ENCODE measurements at places on chromosomes 16 and 17.

GRCh38 chr16:78866521-78866920 lies 734.0 kb downstream of the MAF start:
- H3K27me3 ChIP-seq, result no peaks in the 10 kb centered on the region
- DNase-seq, result no peak
- peaks cover 5% of the 10 kb centered on the region for H3K4me1 ChIP-seq
- H3K4me3 ChIP-seq, result no peak overlapping the region
- no peaks in the 10 kb centered on the region for H3K36me3 ChIP-seq

DNA sequence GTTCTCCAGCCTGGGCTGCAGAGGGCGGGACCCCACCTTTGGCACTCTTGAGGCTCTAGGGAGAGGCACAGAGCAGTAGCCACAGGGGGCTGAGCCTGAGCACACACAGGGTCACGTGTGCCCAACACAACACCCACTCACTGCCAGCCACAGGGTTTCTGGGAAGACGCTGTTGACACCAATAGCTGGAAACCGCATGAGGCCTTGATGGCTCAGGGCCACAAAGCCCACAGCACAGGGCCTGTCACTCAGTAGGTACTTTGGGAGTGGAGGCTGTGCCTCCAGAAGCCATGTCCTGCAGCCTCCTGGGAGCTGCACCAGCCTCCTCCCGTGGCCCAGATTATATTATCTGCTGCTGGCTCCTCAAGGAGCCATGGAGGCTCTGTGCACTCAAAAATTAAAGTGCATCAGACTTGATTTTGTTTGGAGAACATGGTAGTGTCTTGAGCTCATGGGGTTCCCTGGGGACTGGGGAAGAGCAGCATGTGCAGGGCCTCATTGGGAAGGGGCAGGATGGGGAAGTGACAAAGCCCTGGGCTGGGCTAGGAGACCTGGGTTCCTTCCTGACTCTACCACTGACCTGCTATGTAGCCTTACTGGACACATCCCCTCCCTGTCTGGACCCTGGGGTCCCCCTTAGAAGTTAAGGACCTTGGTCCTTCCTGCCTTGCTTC lies 12.5 kb upstream of the SREBF1 start:
- no peaks in the 10 kb centered on the region for H3K27me3 ChIP-seq
- no peaks in the 10 kb centered on the region for H3K36me3 ChIP-seq
- peak overlapping the region; percentile 85 for H3K27ac ChIP-seq
- no peak for DNase-seq
- no peak overlapping the region for H3K4me3 ChIP-seq

DNA sequence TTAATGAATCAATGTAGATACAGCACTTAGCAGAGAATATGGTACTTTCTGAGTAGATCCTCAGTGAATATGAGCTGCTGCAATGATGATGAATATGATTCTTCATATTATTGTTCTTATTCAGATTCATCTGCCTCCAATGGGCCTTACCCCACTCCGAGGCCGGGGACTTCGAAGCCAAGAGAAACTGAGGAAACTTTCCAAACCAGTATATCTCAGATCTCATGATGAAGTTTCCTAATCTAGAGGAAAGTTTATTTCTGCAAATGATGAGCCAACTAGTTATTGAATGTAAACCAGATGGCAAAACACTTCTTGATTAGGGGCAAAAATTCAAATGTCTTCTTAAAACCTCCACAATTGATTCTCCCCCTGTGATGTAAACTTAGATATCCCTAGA lies 23.3 kb downstream of the LYRM1 start:
- no peak for DNase-seq
- no peaks in the 10 kb centered on the region for H3K27me3 ChIP-seq
- no peak overlapping the region for H3K27ac ChIP-seq
- no peak overlapping the region for H3K4me3 ChIP-seq
- H3K36me3 ChIP-seq, result peaks cover 12% of the 10 kb centered on the region

- H3K4me3 ChIP-seq, result no peak overlapping the region
- peaks cover 94% of the 10 kb centered on the region for H3K4me1 ChIP-seq
- DNase-seq, result no peak
- no peaks in the 10 kb centered on the region for H3K36me3 ChIP-seq
- no peaks in the 10 kb centered on the region for H3K27me3 ChIP-seq
Measured at GRCh38 chr16:3819746-3820724, 60.5 kb downstream of the CREBBP start.

DNA sequence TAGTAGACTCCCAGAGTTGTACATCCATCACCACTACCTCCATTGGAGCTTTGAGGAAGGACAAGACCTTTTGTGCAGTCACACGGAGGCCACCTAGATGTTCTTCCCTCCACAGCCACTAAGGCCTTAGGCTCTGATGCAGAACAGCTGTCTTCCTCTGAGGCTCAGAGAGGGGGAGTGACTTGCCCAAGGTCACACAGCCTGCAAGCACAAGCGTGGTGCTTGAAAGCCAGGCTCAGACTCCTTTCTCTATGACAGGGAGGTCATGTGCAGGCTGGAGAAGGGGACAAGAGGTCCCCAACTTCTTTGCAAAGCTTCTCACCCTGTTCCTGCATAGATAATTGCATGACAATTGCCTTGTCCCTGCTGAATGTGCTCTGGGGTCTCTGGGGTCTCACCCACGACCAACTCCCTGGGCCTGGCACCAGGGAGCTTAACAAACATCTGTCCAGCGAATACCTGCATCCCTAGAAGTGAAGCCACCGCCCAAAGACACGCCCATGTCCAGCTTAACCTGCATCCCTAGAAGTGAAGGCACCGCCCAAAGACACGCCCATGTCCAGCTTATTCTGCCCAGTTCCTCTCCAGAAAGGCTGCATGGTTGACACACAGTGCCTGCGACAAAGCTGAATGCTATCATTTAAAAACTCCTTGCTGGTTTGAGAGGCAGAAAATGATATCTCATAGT lies 12.7 kb downstream of the SCGB1C2 start:
- DNase-seq, result no peak
- H3K4me3 ChIP-seq, result no peak overlapping the region
- H3K36me3 ChIP-seq, result no peaks in the 10 kb centered on the region

GRCh38 chr16:8990445-8990844 lies 26.7 kb upstream of the USP7 start:
- H3K36me3 ChIP-seq, result no peaks in the 10 kb centered on the region
- no peaks in the 10 kb centered on the region for H3K27me3 ChIP-seq
- no peak overlapping the region for H3K27ac ChIP-seq
- no peak for DNase-seq
- H3K4me3 ChIP-seq, result no peak overlapping the region

- no peak overlapping the region for H3K27ac ChIP-seq
- no peaks in the 10 kb centered on the region for H3K4me1 ChIP-seq
- DNase-seq, result no peak
- H3K4me3 ChIP-seq, result no peak overlapping the region
Measured at GRCh38 chr17:36743130-36743529, 141.7 kb downstream of the MRM1 start.

DNA sequence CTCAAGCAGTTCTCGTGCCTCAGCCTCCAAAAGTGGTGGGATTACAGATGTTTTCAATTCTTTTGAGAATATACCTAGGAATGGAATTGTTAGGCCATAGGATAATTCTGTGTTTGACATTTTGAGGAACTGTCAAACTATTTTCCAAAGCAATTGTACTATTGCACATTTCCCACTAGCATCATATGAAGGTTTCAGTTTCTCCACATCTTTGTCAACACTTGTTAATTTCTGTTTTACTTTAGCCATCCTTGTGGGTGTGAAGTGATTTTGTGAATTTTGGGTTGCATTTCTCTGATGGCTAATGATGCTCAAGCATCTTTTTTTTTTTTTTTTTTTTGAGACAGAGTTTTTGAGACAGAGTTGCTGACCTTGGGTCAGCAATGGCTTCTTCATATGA lies 6.2 kb downstream of the NT5M start:
- no peak overlapping the region for H3K27ac ChIP-seq
- H3K27me3 ChIP-seq, result no peaks in the 10 kb centered on the region
- no peak overlapping the region for H3K4me3 ChIP-seq
- no peaks in the 10 kb centered on the region for H3K36me3 ChIP-seq
- H3K4me1 ChIP-seq, result peaks cover 2% of the 10 kb centered on the region
- DNase-seq, result no peak

- H3K4me1 ChIP-seq, result peaks cover 28% of the 10 kb centered on the region
- DNase-seq, result no peak
- no peaks in the 10 kb centered on the region for H3K27me3 ChIP-seq
Measured at GRCh38 chr17:68441070-68441770, 16.1 kb downstream of the WIPI1 start.

- H3K4me3 ChIP-seq, result no peak overlapping the region
- H3K4me1 ChIP-seq, result peaks cover 28% of the 10 kb centered on the region
- H3K27ac ChIP-seq, result no peak overlapping the region
- no peak for DNase-seq
Measured at GRCh38 chr16:1973461-1974156, 1.8 kb downstream of the TBL3 start.

- no peaks in the 10 kb centered on the region for H3K4me1 ChIP-seq
- DNase-seq, result no peak
- no peaks in the 10 kb centered on the region for H3K36me3 ChIP-seq
- H3K27me3 ChIP-seq, result no peaks in the 10 kb centered on the region
- H3K4me3 ChIP-seq, result no peak overlapping the region
Measured at GRCh38 chr17:71986886-71987285, 133.9 kb upstream of the SOX9 start.

GRCh38 chr17:64491034-64491860 lies 5.6 kb downstream of the POLG2 start:
- H3K27ac ChIP-seq, result no peak overlapping the region
- H3K4me3 ChIP-seq, result no peak overlapping the region
- H3K27me3 ChIP-seq, result no peaks in the 10 kb centered on the region
- no peak for DNase-seq
- H3K4me1 ChIP-seq, result peaks cover 24% of the 10 kb centered on the region
- peaks cover 17% of the 10 kb centered on the region for H3K36me3 ChIP-seq

DNA sequence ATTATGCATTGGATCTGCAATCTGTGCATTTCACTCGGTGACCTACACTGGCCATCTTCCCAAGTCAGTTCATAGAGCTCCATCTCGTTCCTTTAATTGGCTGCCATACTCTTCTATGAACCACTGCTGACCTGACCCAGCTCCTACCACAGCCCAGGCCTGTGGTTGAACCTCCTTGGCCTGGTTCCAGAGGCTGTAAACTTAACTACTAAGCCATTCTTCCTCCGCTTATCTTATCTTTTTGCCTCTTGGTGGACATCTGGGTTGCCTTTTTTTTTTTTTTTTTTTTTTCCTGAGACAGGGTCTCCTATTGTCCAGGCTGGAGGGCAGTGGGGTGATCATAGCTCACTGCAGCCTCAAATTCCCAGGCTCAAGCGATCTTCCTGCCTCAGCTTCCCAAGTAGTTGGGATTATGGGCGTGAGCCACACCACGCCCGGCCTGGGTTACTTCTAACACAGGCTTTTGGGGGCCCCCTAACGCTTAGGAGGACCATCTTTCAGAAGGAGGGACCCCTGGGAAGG lies 18.3 kb downstream of the COQ7 start:
- no peak overlapping the region for H3K4me3 ChIP-seq
- no peak for DNase-seq
- peaks cover 14% of the 10 kb centered on the region for H3K4me1 ChIP-seq
- H3K27me3 ChIP-seq, result no peaks in the 10 kb centered on the region
- H3K27ac ChIP-seq, result no peak overlapping the region

- peaks cover 84% of the 10 kb centered on the region for H3K4me1 ChIP-seq
Measured at GRCh38 chr16:81616321-81617020, 162.6 kb upstream of the PLCG2 start.

- H3K4me3 ChIP-seq, result no peak overlapping the region
- H3K27ac ChIP-seq, result no peak overlapping the region
- H3K36me3 ChIP-seq, result no peaks in the 10 kb centered on the region
- H3K27me3 ChIP-seq, result no peaks in the 10 kb centered on the region
Measured at GRCh38 chr16:55061126-55061525, 130.5 kb downstream of the IRX5 start.

DNA sequence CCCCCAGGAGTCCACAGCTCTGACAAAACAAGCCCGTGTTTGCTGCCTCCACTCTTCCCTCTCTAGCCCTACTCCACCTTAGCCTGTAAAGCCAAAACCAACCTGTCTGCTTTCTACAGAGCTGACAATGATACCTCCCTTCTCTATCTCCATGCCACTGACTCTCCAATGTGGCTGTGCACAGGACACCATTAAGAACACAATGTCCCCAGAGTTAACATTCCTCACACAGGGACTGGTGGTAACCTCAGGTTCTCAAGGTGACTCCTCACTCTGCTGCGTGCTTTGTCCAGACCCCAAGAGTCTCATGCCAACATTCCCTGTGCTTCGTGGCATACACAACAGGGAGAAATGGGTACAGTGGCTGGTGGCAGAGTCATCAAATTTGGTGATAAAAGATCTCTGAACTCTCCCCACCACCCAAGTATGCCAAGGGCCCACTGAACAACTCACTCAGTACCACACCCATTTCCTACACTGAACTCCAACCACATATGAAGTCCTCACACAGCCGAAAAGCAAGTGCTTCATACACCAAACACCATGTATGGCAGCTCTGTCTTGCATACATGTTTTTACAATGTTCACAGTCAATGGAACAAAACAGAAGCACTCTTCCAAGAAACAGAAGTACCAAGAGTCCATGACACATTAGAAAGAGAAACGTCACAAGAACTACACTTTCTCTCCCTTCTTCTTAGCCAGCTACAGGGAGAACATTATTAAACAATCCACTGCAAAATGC lies 21.1 kb downstream of the CSNK2A2 start:
- no peaks in the 10 kb centered on the region for H3K27me3 ChIP-seq
- no peaks in the 10 kb centered on the region for H3K36me3 ChIP-seq
- H3K4me1 ChIP-seq, result no peaks in the 10 kb centered on the region
- DNase-seq, result no peak

- no peak overlapping the region for H3K4me3 ChIP-seq
- H3K36me3 ChIP-seq, result no peaks in the 10 kb centered on the region
- no peaks in the 10 kb centered on the region for H3K27me3 ChIP-seq
- no peak overlapping the region for H3K27ac ChIP-seq
- no peaks in the 10 kb centered on the region for H3K4me1 ChIP-seq
- DNase-seq, result no peak
Measured at GRCh38 chr16:66324815-66325515, 41.5 kb upstream of the CDH5 start.

GRCh38 chr17:81002013-81002384 lies 10.4 kb downstream of the CHMP6 start:
- H3K27ac ChIP-seq, result no peak overlapping the region
- H3K4me1 ChIP-seq, result peaks cover 31% of the 10 kb centered on the region
- DNase-seq, result no peak
- no peaks in the 10 kb centered on the region for H3K27me3 ChIP-seq

DNA sequence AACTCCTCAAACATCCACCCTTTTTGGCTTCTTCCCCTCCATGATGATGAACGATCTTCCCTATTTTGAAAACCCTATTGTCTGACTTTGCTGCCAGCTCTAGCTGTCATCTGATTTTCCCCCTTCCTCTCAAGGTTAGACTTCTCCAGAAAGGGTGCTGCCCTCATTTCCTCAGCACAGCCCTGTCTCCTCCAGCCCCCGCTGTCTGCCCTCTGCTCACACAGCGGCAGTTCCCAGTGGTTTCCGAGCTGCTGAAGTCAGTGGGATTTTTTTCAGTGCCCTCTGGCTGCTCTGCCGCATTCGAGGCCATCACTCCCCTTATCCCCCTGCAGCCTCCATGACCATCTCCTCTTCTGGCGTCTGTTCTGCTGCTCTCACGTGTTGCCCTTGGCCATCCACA lies 26.6 kb upstream of the C17orf107 start:
- DNase-seq, result no peak
- H3K4me1 ChIP-seq, result no peaks in the 10 kb centered on the region
- H3K27me3 ChIP-seq, result no peaks in the 10 kb centered on the region

- no peaks in the 10 kb centered on the region for H3K36me3 ChIP-seq
- no peak for DNase-seq
- H3K4me1 ChIP-seq, result no peaks in the 10 kb centered on the region
- no peak overlapping the region for H3K27ac ChIP-seq
- H3K27me3 ChIP-seq, result no peaks in the 10 kb centered on the region
Measured at GRCh38 chr16:10070591-10070990, 111.6 kb downstream of the GRIN2A start.
